Left ventricle myocardium superior (tissue), 1 donor: ENCODE measurements at places on chromosomes 2 and 18. TPM values are rescaled to one million over a fixed set of nuclear protein-coding genes. Genes with fewer than 3 reads are reported as not detected.
A peak's percentile ranks its signal among the peaks of the same experiment; 100 is the strongest.

Gene PAIP2B
- total RNA-seq, result 78.1 TPM

DNA sequence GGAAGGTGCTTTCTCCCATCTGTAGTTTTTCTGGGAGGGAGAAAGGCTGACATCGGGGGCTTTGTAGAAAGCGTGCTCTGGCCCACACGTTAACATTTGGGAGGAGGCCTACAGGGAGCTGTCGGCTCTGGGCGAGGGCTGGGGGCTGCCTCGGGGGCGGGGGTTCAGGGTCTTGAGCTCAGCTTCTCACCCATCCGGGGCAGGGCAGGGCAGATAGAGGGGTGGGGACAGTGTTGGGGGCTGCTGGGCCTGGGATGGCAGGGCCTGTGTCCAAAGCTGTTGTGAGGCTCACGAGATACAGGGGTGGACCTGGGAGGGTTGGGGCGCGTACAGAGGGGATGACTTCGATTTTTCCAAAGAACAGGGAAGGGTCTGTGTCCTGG lies 27.0 kb downstream of the NFATC1 start:
- no peak for DNase-seq

Gene ORC4
- 49.2 TPM for total RNA-seq

GRCh38 chr2:36374585-36374984 lies 19.0 kb downstream of the CRIM1 start:
- no peak for DNase-seq

GRCh38 chr2:46569766-46570165 lies 90.4 kb downstream of the TMEM247 start:
- DNase-seq, result no peak

DNA sequence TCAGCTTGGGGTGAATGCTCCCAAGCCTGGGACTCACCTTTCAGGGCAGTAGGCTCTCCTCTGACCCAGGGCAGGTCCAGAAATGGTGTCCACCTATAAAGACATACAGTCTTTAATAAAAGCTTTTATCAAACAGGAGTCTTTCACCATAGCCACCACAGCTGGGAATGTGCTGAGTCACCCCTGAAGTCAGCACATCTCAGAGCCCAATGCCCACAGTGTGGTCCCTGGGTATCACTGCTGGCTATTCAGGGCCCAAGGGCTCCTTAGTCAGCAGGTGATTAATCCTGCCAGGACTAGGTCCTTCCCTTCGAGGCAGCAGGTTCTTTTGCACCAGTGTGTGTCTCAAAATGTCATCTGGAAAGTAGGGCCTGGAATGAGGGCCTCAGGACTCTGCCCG lies 181.9 kb downstream of the MEMO1 start:
- no peak for DNase-seq

GRCh38 chr2:217930761-217931563 lies 71.8 kb downstream of the TNS1 start:
- no peak for DNase-seq

DNA sequence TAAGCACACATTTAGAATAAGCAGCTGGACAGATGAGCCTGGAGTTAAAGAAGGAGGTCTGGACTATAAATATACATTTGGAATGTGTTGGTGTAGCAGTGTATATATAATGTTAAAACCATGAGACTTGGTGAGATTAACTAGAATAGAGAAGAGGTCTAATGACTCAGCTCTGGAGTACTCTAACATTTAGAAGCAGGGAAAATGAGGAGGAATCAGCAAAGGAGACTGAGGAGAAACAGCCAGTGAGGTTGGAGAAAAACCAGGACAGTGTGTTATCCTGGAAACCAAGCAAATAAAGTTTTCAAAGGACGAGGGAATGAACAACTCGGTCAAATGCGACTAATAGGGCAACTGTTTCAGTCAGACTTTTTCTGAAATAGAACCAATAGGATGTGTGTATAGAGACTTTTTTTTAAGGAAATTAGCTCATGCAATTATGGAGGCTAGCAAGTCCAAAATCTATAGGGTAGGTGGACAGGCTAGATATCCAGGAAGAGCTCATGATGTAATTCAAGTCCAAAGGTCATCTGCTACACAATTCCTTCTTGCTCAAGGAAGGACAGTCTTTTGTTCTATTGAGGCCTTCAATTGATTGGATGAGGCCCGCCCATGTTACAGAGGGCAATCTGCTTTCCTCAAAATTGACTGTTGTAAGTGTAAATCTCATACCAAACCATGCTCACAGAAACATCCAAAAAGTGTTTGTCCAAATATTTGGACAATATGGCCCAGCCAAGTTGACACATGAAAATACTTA lies 10.8 kb upstream of the SESTD1 start:
- no peak for DNase-seq

DNA sequence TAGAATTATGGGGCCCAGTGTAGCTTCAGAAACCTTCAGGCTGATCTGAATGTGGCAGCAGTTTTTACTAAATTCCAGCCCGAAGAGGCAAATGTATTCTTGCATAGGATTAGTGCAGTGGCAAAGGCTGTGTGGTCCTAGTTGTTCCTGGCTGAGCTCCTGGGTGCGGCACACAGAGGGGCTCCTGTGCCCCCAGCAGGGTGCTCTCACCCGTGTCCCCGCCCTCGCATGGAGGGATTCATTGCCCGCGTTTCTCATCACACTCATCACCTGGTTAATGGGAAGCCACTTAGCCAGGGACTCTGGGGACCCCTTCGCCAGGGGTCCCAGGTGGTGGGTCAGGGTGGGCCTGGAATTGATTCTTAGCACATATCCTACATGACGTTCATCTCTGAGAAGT lies 3.9 kb downstream of the KCNG2 start:
- no peak for DNase-seq

GRCh38 chr18:10488017-10488416 lies 33.6 kb downstream of the APCDD1 start:
- DNase-seq, result no peak

GRCh38 chr2:107412209-107412904 lies 414.3 kb upstream of the RGPD4 start:
- no peak for DNase-seq

- DNase-seq, result no peak
Measured at GRCh38 chr2:139365189-139365588, 585.0 kb upstream of the NXPH2 start.

- DNase-seq, result no peak
Measured at GRCh38 chr18:6254456-6254855, 160.3 kb downstream of the L3MBTL4 start.

DNA sequence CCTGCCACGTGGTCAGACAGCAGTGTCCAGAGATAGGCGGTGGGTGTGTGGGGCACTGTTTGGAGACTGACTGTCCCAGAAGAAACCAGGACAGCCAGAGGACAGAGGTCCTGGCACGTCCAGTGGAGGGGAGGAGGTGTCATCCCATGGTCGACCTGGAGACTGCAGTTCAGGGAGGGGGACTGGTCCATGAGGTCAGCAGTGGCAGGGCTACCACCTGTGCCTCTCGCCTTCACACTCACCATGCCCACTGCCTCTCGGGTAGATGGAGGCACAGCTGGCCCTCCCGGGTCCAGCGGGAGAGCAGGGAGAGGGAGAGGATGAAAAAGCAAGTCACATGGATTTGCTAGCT lies 53.9 kb downstream of the INHBB start:
- DNase-seq, result no peak

- DNase-seq, result no peak
Measured at GRCh38 chr2:226420646-226421045, 379.0 kb downstream of the IRS1 start.

DNA sequence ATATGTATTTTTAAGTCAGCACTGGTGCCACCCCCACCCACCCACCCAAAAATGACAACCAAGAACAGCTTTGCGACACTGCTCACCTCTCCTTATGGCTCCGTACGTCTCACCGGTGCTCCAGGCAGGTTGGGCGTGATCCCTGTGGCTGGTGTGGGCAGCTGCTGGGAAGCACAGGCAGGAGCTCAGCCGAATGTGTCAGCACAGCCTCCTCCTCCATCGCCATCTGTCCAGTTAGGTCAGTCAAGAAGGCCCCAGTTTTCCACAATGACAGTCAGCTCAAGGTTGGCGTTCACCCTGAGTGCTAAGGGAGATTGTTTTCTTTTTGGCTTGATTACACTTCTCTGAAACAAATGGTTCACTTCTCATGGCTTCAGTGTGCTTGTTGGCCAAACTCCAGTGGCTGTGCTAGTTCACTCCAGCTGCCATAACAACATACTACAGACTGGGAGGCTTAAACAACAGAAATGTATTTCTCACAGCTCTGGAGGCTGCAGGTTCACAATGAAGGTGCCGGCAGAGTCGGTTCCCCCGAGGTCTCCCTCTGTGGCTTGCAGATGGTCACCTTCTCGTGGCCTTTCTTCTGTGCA lies 30.2 kb downstream of the AMER3 start:
- DNase-seq, result no peak

DNA sequence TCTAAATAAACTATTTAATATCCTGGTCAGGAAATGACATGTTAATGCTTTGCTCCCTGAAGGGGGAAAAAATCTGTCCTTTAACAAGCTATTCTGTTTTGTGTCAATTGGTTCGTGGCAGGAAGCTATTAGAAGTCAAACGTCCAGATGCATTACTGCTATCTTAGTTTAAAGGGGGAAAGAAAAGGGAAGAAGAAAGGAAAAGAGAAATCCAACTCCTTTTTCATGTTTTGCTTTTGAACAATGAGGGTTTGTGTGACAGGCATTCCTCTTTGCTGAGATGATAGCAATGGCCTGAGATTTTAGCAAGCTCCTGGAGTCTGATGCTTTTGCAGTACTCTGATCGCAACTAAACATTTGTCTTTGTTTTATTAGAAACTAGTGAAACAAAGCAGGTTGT lies 24.6 kb downstream of the TRIB2 start:
- no peak for DNase-seq

Gene ANO7
- total RNA-seq, result 1.1 TPM

DNA sequence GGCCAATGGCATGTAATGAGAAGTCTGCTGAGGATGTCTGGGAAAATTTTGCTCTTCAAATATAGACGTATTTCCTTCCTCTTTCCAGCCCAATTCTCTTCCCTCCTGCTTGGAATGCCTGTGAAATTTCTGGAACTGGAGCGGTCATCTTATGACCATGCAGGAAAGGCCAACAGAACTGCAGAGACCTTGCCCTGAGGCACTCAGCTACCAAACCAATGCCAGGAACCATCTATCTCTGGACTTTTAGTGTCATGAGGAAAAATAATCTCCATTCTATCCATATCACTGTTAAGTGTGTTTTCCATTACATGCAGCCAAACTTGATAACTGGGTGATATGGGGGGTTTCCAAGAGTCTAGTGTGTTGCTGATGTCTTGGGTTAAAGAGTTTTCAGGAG lies 363.7 kb downstream of the SLC4A3 start:
- no peak for DNase-seq

GRCh38 chr2:104286841-104287240 lies 567.1 kb upstream of the POU3F3 start:
- DNase-seq, result no peak

Gene C2orf15
- total RNA-seq, result 0.30 TPM

DNA sequence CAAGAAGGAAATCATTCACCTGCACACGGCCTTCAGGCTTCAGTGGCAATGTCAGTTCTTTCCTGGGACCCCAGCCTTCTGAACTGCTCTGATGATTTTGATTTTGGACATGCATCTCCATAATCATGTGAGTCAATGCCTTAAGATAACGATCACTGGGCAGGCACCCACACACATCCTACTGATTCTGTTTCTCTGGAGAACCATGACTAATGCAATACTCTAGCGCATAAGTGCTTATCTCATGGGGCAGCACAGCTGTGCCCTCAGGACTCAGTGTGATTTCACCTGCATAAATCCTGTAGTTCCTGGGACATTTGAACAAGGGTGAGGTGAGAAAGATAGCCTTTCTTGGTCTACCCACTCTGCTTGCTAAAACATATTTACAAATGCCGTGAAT lies 144.6 kb downstream of the AKAIN1 start:
- no peak for DNase-seq

Gene SPAST
- total RNA-seq, result 10.4 TPM

Gene KCNS3
- 4.9 TPM for total RNA-seq

Gene GBX2
- not detected for total RNA-seq

DNA sequence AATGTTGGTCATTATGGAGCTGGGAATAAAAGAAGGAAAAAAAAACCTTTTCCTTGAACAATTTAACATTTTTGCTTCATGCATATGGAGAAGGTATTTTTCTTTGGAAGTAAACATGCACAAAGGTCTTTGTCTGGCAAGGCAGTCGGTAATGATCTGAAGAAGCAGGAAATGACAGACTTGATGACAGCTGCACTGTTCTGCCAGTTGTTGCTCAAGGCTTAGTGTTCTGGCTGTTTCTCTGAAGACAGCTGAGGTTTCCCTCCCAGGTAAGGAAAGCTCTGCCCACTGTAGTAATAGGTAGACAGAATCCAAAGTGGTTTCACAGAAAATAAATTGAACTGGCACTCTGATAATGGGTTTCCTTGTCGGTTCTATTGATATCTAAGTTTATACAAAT lies 308.4 kb upstream of the GCFC2 start:
- DNase-seq, result no peak

DNA sequence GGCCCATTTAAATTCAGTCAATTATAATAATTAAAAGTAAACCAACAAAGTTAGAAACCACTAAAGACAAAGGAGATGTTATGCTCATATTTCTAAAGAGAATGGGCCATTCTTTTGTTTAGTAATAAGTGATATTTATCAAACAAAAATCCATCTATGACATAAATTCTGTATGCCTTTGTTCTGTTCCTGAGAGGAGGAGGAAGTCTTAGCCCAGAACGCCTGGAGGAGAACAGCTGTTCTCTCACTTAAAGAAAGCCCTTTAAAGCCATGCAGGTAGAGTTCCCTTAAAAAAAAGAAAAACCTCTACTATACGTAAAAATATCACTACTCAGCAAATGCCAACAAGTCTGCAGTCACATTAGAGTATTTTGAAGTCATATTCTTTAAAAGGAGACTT lies 15.5 kb downstream of the LAMA1 start:
- DNase-seq, result no peak

DNA sequence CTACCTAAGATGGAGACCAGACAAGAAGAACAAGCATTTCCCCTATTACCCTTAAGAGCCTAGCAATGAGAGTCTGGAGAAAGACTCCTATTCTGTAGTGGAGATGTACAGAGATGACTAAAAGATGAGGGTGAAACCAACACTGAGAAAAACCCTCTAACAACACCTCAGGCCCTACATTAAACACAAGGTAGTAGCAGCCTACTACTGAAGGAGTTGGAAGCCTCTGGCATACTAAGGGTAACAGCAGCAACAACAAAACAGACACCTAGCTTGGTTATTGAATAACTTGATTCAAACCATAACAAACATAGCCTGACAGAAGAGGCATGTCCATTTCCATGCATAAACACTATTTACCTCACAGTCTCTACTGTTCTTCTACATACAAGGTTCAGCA lies 60.5 kb downstream of the UGP2 start:
- DNase-seq, result no peak

- DNase-seq, result no peak
Measured at GRCh38 chr2:191544461-191545062, 133.4 kb upstream of the NABP1 start.

DNA sequence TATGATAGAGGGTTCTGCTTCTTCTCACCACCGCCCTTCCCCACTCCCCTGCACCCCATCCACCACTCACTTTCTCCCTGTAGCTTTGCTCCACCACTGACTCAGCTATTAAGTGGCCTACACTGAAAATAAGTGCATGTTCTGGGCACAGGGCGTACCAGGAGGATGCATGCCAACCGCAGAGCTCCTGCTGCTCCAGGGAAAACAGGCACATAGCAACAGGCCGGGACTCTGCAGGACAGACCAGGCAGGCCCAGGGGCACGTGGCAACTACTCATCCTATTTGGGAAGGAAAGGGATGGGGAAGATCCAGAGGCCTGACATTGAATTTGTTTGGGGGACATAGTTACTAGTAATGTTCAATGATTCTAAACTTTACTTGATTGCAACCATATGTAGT lies 28.4 kb downstream of the ARL4C start:
- peak; percentile 82 for DNase-seq

GRCh38 chr2:145220496-145220895 lies 700.6 kb upstream of the ZEB2 start:
- no peak for DNase-seq
